ENCODE measurements at places on chromosomes 5 and 9. TPM values are rescaled to one million over a fixed set of nuclear protein-coding genes. Genes with fewer than 3 reads are reported as not detected.

SPATA31C1 gene
- total RNA-seq, result not detected

- no peaks in the 10 kb centered on the region for H3K4me1 ChIP-seq
- no peak overlapping the region for H3K27ac ChIP-seq
- peaks cover 12% of the 10 kb centered on the region for H3K27me3 ChIP-seq
- no peak overlapping the region for H3K4me3 ChIP-seq
- no peaks in the 10 kb centered on the region for H3K36me3 ChIP-seq
Observed at GRCh38 chr9:14538526-14538925, 154.7 kb downstream of the ZDHHC21 start.

- no peaks in the 10 kb centered on the region for H3K4me1 ChIP-seq
- H3K4me3 ChIP-seq, result no peak overlapping the region
- peaks cover 3% of the 10 kb centered on the region for H3K27me3 ChIP-seq
- H3K36me3 ChIP-seq, result no peaks in the 10 kb centered on the region
Observed at GRCh38 chr5:174827558-174827957, 103.2 kb downstream of the MSX2 start.

FUT7 gene
- 3.9 TPM for total RNA-seq

PCDHB7 gene
- total RNA-seq, result not detected

- no peaks in the 10 kb centered on the region for H3K4me1 ChIP-seq
- DNase-seq, result no peak
- no peak overlapping the region for H3K4me3 ChIP-seq
- H3K27ac ChIP-seq, result no peak overlapping the region
- H3K27me3 ChIP-seq, result no peaks in the 10 kb centered on the region
- no peaks in the 10 kb centered on the region for H3K36me3 ChIP-seq
Observed at GRCh38 chr5:15585128-15585527, 85.1 kb downstream of the FBXL7 start.

DNA sequence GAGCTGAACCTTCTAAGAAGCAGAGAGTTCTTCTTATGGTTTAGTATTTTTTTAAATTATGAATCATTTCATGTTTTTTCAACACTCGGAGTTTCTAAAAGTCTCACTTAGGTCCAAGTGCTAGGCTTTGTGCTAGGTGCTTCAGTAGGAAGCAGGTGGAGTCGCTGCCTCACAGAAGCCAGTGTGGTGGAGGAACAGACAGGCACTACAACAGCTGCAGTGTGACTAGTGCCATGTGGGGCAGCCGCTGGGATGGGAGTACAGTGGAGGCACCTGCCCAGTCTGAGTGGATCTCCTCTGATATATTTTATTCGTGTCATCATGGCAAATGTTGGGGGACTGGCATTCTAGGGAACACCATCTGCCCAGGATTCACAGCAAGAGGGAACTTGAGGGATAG is 15.3 kb downstream of the PCDHGC5 start:
- no peaks in the 10 kb centered on the region for H3K27me3 ChIP-seq
- H3K4me3 ChIP-seq, result no peak overlapping the region
- H3K4me1 ChIP-seq, result peaks cover 31% of the 10 kb centered on the region

- DNase-seq, result no peak
- H3K36me3 ChIP-seq, result no peaks in the 10 kb centered on the region
- H3K4me3 ChIP-seq, result no peak overlapping the region
- no peaks in the 10 kb centered on the region for H3K4me1 ChIP-seq
- peaks cover 1% of the 10 kb centered on the region for H3K27me3 ChIP-seq
Observed at GRCh38 chr9:88291856-88292255, 96.4 kb upstream of the SPIN1 start.

MRPS27 gene
- total RNA-seq, result 71.6 TPM

GLRX gene
- total RNA-seq, result 60.2 TPM

CCL19 gene
- total RNA-seq, result not detected

DNA sequence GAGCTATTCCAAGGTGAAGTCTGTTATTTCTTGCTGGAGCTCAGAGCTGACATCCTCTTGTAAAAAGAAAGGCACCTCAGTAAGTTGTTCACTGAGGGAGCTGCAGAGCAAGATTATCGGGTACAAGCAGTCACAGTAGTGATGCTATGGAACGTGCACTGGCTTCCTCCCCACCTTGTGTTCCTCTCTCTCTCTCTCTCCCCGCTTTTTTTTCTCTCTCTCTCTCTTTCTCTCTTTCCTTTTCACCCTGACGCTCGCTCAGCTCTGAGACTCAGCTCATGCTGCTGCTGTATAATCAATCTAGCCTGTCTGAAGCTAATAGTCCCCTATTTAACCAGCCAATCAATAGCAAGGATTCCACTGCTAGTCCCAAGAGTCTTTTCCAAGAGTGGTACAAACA is 587.6 kb upstream of the CDH18 start:
- no peaks in the 10 kb centered on the region for H3K4me1 ChIP-seq
- DNase-seq, result no peak
- no peaks in the 10 kb centered on the region for H3K27me3 ChIP-seq
- no peaks in the 10 kb centered on the region for H3K36me3 ChIP-seq
- no peak overlapping the region for H3K27ac ChIP-seq

GRCh38 chr5:7374186-7374585 is 21.8 kb upstream of the ADCY2 start:
- H3K4me3 ChIP-seq, result no peak overlapping the region
- no peaks in the 10 kb centered on the region for H3K27me3 ChIP-seq
- no peak for DNase-seq
- no peaks in the 10 kb centered on the region for H3K4me1 ChIP-seq
- no peaks in the 10 kb centered on the region for H3K36me3 ChIP-seq
- H3K27ac ChIP-seq, result no peak overlapping the region

- no peak overlapping the region for H3K27ac ChIP-seq
- no peaks in the 10 kb centered on the region for H3K36me3 ChIP-seq
- no peak overlapping the region for H3K4me3 ChIP-seq
Observed at GRCh38 chr5:52830650-52831049, 42.9 kb downstream of the ITGA1 start.

- H3K4me3 ChIP-seq, result no peak overlapping the region
- no peak overlapping the region for H3K27ac ChIP-seq
- no peaks in the 10 kb centered on the region for H3K36me3 ChIP-seq
Observed at GRCh38 chr5:34555699-34556508, 100.2 kb upstream of the RAI14 start.

GRCh38 chr9:94697972-94698581 is 28.4 kb upstream of the AOPEP start:
- H3K27me3 ChIP-seq, result peaks cover 11% of the 10 kb centered on the region
- H3K4me1 ChIP-seq, result no peaks in the 10 kb centered on the region
- no peak overlapping the region for H3K4me3 ChIP-seq
- no peak for DNase-seq
- no peaks in the 10 kb centered on the region for H3K36me3 ChIP-seq

TMEM174 gene
- total RNA-seq, result not detected

DNA sequence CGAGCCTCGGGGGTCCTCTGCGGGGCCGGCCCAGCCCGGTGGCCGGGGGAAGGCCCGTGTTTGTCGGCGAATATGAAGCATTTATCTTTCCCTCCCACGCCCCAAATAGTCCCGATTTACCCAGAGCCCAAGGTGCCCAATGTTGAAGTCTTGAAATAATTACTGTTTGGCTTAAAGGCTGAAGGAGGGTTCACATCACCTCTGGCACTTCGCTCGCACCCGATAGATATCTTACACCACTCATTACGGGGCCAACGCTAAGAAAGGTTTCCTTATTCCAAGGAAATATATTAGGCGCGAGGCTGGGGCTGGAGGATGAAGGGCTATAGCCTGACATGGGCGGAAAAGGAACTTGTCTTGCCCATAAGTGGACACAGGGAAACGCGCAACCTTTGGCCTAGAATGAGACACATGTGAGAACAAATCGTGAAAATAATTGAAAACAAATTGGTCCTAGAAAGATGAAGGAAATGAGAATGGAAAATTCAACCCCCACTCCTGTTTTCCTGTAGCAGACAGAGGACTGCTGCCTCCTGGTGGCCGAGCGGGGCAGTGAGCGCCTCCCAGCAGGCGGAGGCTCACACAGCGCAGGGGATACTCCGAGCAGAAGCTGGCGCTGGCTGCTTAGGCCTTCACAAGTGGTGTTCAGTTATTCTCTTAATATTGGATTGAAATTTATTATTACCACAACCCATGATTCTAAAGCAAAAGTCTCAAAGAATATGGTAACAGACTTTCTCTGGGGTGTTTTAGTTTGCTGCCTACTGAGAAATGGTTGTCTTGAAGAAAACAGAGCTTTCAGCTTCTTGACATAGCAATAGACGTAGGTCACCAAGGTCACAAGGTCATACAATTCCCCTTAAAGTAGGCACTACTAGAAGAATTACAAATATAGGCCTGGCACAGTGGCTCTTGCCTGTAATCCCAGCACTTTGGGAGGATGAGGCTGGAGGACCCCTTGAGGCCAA is 7.9 kb downstream of the CCL21 start:
- DNase-seq, result peak; percentile 68
- peaks cover 20% of the 10 kb centered on the region for H3K27me3 ChIP-seq
- H3K4me1 ChIP-seq, result peaks cover 8% of the 10 kb centered on the region
- no peak overlapping the region for H3K27ac ChIP-seq
- no peaks in the 10 kb centered on the region for H3K36me3 ChIP-seq
- peak overlapping the region; percentile 73 for H3K4me3 ChIP-seq

- no peak for DNase-seq
- H3K36me3 ChIP-seq, result peaks cover 5% of the 10 kb centered on the region
- peaks cover 32% of the 10 kb centered on the region for H3K4me1 ChIP-seq
- H3K27ac ChIP-seq, result no peak overlapping the region
- H3K4me3 ChIP-seq, result no peak overlapping the region
Observed at GRCh38 chr9:22052376-22052945, 43.4 kb upstream of the CDKN2B start.

HTR4 gene
- not detected for total RNA-seq

TUT7 gene
- total RNA-seq, result 43.8 TPM

DNA sequence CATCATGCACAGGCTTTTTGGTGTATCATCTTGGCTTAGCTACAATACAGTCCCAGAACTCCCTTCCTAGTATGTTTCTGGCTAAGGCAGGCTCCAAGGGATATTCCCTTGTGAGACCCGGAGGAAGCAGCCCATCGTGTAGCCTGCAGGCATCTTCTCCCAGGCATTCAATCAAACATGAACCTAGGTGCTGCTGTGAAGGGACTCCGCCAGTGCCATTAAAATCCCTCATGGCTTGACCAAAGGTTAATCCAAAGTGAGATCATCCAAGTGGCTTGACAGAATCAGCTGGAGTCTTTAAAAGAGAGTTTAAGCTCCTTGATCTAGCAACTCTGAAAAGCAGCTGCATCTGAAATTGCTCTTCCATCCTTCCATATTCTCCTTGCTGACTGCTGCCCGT is 333.9 kb downstream of the DIRAS2 start:
- no peaks in the 10 kb centered on the region for H3K36me3 ChIP-seq
- H3K4me3 ChIP-seq, result no peak overlapping the region
- DNase-seq, result no peak
- H3K27ac ChIP-seq, result no peak overlapping the region
- H3K4me1 ChIP-seq, result no peaks in the 10 kb centered on the region

DNA sequence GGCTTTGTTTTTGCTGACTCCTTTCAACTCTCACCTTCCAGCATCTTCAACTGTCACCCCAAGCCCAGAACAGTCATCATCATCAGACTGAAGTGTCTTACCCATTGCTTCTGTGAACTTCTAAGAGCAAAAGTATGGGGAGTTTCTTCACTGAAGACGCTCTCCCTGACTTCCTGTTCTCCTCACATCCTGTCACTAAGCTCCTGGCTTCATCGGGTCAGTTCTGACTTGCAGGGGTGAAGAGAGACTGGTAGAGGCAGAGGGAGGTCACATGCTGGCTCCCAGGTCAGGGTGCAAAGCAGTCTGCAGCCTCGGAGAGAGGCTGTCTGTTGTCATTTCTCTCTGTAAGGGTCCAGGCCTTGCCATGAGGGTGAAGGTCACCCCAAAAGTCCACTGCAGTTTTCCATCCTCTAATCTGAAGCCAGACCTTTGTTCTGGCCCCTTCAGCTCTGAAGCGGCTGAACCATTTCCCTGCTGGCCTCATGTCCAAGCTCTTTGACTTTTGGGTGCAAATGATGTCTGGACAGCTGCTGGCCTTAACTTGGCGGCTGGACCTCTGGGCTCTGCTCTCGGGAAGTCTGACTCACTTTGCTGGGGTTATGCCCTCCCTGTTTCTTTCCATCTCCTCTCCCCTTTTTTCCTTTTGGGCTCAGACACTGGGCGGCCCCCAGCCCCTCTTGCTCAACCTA is 305.0 kb downstream of the RAB3C start:
- no peak overlapping the region for H3K4me3 ChIP-seq
- H3K27me3 ChIP-seq, result peaks cover 18% of the 10 kb centered on the region
- no peak overlapping the region for H3K27ac ChIP-seq
- peaks cover 9% of the 10 kb centered on the region for H3K4me1 ChIP-seq

DNA sequence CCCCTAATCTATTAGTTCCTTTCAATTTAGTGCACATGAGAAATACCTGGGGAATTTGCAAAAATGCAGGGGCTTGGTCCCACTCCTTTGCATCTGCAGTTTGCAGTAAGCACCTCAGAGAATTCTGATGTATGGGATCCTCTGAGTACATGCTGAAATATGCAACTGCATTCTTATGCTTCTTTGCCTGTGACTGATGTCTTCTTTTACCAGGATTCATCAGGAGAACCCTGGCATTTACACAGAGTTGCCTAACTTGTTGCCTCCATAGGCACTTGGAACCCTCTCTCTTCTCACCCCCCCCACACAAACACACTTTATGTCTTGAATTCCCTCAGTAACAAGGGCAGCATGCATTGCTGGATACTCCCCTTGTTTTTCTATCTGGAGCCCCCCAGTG is 173.1 kb downstream of the KDM4C start:
- no peak for DNase-seq
- H3K27me3 ChIP-seq, result no peaks in the 10 kb centered on the region
- H3K4me1 ChIP-seq, result peaks cover 46% of the 10 kb centered on the region
- no peak overlapping the region for H3K27ac ChIP-seq

GRCh38 chr5:120400356-120400755 is 63.7 kb upstream of the PRR16 start:
- H3K4me1 ChIP-seq, result no peaks in the 10 kb centered on the region
- no peak overlapping the region for H3K4me3 ChIP-seq
- no peaks in the 10 kb centered on the region for H3K27me3 ChIP-seq
- no peak overlapping the region for H3K27ac ChIP-seq
- DNase-seq, result no peak

UBAC1 gene
- total RNA-seq, result 25.5 TPM

GRCh38 chr5:102483736-102484135 is 15.1 kb downstream of the SLCO6A1 start:
- H3K27ac ChIP-seq, result no peak overlapping the region
- H3K4me1 ChIP-seq, result no peaks in the 10 kb centered on the region
- H3K27me3 ChIP-seq, result peaks cover 5% of the 10 kb centered on the region
- no peaks in the 10 kb centered on the region for H3K36me3 ChIP-seq
- DNase-seq, result no peak
- no peak overlapping the region for H3K4me3 ChIP-seq

C5orf52 gene
- total RNA-seq, result not detected

SPAAR gene
- not detected for total RNA-seq

GRCh38 chr5:117295941-117296340 is 721.3 kb upstream of the SEMA6A start:
- no peaks in the 10 kb centered on the region for H3K4me1 ChIP-seq
- H3K27me3 ChIP-seq, result no peaks in the 10 kb centered on the region
- no peaks in the 10 kb centered on the region for H3K36me3 ChIP-seq

PHYKPL gene
- total RNA-seq, result 205 TPM

DNA sequence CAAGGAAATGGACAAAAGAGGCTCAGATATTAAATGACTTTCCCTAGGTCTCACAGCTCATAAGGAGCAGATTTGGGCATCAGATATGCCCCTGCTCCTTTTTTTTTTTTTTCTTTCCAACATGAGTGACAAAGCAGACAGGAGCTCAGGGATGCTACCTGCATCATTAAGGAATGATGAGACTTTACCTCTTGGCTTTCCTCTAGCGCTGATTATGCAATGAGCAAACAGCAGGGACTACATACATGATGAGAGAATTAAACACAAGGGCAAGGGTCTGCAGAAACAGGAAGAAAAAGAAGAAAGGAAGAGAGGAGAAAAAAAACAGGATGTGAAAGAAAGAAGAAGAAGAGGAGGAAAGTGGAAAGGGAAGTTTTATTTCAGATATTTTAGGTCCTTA is 179.9 kb downstream of the PPP2R2B start:
- H3K4me3 ChIP-seq, result no peak overlapping the region
- H3K27me3 ChIP-seq, result no peaks in the 10 kb centered on the region
- no peaks in the 10 kb centered on the region for H3K36me3 ChIP-seq
- DNase-seq, result no peak
- H3K4me1 ChIP-seq, result no peaks in the 10 kb centered on the region
- no peak overlapping the region for H3K27ac ChIP-seq
